Activated naive CD4-positive, alpha-beta T cell treated with anti-CD3 and anti-CD28 coated beads, Interleukin-2, amount 50 U/mL, for 16 hours (primary cell): ENCODE measurements at places on chromosomes 1 and 21.

- no peak for DNase-seq
Measured at GRCh38 chr1:65625528-65625927, 167.2 kb upstream of the PDE4B start.

GRCh38 chr1:244874974-244875579 is 10.7 kb upstream of the HNRNPU start:
- no peak for DNase-seq

- DNase-seq: no peak
Measured at GRCh38 chr1:94240822-94241221, 3.4 kb upstream of the ARHGAP29 start.

DNA sequence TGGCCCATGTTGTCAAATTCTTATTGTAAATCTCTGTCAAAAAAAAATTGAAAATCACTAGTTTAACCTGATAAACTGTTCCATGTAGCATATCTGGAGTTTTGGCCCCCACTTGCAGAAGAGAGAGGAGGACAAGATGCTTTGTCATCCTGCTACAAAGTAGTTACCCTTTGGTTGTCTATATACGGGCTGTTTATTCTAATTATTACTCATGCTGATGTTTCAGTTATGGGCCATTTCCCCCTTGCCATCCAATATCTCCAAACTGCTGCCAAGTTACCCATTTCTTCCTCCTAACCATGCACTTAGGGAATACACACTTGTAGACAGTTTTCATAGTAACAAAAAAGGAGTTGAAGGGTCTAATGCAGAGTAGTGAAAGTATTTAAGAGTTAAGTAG is 22.6 kb downstream of the STX12 start:
- DNase-seq: no peak

DNA sequence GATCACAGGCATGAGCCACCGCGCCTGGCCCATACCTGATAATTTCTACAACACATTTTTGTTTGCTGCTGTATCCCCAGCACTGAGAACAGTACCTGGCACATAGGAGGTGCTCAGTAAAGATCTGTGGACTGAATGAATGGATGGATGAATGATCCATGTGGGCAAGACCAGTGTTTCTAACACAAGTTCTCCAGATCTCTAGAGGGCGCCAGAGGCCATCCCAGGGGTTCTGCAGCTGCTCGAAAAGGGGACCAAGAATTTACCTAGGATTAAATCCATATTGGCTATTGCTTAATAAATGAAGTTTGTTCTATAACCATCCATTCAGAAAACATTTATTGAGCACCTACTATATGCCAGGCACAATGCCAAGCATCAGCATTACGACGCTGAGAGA is 167.7 kb downstream of the ACTL8 start:
- no peak for DNase-seq
